GM13977 (cell line): ENCODE measurements at places on chromosomes 2 and 18.

DNA sequence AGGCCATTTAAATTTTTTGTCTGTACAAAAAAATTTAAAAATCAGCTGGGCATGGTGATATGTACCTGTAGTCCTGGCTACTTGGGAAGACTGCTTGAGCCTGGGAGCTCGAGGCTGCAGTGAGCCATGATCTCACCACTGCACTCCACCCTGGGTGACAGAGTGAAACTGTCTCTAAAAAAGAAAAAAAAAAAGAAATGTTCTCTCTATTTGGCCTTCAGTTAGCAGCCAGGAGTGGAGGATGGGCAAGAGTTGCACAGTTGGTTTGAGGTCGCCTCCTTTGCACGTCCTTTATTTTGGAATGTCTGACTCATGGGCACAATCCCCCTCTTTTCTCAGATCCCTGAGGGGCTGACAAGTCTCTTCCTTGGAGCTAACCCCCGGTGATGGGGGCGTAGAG, 26.3 kb downstream of the ITM2C start:
- no peak for DNase-seq

- DNase-seq = no peak
These were observed 179.7 kb downstream of the ANAPC1 start for GRCh38 chr2:111704246-111704645.

DNA sequence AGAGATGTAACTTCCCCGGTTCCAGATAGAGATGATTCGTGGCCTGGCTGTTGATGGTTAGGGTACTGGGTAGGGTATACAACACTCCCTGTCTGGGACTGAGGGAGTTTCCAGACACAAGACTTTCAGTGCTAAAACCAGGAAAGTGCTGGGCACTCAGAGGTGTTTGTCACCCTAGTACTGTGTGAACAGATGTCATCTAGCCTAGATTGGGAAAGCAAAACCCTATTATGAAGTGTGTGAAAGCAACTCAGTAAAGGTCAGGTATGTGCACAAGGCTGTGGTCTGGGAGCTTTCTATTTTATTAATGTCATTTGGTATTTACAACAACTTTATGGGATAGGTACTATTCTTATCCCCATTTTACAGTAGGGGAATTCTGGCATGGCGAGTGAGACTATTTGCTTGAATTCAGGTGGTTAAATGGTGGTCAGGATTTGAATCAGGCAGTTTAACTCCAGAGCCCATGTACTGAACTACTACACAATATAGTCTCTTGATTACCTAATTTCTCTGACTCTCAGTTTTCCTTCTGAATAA, 2.6 kb downstream of the BZW1 start:
- peak; percentile 34 for DNase-seq

DNA sequence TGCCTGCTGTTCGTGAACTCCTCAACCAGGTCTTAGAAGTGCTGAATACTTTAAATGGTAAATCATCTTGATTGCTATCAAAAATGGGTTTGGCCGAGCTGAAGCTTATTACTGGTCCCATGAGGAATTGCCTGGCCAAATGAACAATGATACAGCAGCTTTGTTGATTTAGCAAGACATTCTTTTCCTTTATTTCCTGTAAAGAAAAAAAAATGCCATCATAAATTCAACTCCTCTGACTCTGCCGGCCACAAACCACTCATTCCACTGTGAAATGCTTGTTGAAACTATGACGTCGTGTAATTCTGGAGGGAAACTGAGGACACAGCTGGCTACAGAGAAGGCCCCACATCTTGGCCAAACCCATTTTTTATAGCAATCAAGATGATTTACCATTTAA, 74.2 kb upstream of the ID2 start:
- DNase-seq = no peak

GRCh38 chr2:8304821-8305766, 376.8 kb upstream of the ID2 start:
- DNase-seq = no peak

GRCh38 chr2:87401726-87402345, 346.1 kb upstream of the PLGLB2 start:
- no peak for DNase-seq

DNA sequence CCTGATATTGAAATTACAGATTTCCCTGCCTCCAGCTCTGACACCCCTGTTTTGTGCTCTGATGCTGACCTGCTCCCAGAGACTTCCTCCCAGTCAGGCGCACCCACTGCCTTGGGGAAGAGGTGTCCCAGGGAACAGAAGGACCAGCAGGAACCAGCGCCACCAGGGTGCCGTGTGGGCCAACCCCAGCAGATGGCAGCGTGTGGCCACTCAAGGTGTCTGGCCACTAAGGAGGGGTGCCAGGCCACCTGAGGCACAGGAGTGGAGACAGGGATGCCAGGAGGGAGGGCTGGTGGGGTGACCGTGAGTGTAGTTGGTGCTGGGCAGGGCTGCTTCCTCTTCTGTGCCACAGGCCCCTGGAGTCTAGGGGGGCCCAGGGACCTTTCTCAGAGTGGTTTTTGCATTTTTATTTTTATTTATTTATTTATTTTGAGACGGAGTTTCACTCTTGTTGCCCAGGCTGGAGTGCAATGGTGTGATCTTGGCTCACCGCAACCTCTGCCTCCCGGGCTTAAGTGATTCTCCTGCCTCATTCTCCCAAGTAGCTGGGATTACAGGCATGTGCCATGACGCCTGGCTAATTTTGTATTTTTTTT, 56.0 kb downstream of the TEX44 start:
- peak; percentile 73 for DNase-seq

GRCh38 chr2:241373446-241373845, 17.4 kb downstream of the FARP2 start:
- DNase-seq = no peak

GRCh38 chr2:144508172-144508851, 11.6 kb downstream of the ZEB2 start:
- no peak for DNase-seq

DNA sequence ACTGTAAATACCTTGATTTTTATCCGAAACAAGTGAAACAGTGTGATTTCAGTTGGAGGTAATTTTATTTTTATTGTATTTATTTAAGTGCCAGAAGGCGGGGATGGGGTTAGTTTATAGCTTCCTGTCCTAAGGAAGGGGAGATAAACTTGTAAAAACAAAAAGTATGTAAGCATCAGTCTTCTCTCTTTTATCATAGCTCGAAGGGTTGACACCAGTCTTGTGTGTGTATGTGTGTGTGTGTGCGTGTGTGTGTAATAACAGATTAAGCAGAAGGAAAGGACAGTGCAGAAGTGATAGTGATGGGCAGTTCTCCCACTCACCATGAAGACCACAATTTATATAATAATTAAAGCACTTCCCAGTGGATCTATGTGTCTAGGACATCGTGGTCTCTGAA, 793.3 kb downstream of the PLCL1 start:
- DNase-seq = no peak

DNA sequence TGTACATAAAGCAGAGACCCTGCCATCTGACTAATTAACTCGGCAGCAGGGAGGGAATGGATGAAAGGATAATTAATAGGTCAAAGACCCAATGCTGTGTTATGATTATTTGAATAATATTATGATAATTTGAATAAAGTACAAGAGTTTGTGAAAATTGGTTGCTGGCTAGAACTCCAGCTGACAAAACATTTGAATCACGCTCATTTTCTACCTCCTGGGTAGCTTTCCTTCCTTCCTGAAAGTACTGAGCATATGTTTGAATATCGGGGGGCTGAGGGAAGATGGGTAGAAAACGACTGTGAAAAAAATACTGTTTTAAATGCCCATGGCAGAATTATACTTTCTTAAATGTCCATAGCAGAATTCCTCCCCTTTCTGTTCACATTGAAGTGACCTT, 243.6 kb upstream of the RBMS1 start:
- DNase-seq = no peak

DNA sequence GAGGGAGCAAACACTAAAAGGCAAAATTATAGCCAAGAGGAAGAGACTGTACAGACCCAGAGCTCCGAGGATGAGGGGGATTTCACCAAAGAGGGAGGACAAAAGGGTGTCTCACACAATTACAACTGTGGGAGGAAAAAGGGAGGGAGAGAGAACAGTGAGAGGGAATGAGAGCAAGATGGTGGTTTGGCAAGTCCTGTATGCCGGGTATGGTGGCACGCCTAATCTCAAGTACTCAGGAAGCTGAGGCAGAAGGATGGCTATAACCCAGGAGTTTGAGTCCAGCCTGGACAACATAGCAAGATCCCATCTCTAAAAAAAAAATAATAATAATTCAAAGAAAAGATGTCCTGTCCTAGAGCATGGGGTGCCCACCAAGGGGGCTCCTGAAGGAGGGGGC, 34.3 kb downstream of the NPC1 start:
- DNase-seq = no peak

GRCh38 chr2:235582081-235582686, 88.3 kb downstream of the AGAP1 start:
- DNase-seq = no peak

GRCh38 chr18:75066021-75066880, 142.7 kb downstream of the PTGR3 start:
- no peak for DNase-seq

GRCh38 chr2:48397846-48398245, 132.1 kb upstream of the STON1 start:
- no peak for DNase-seq

- DNase-seq = no peak
These were observed 522.0 kb upstream of the FAM98A start for GRCh38 chr2:34121076-34121475.

DNA sequence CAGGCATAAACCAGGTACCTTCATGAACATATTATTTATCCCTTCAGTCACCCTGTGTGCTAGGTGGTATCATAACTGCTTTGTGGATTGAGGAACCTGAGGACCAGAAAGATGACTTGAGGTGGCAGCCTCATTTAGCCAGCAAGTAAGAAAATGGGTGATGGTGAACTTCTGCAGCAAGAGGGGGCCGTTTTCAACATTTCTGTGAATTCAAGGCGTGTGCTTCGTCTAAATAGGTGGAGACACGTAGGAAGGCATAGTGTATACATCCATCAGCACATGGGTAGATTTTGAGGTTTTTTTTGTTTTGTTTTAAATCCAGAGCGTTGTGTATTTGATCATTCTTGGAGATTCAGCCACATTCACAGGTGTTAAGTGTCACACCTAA, 118.7 kb downstream of the SPTBN1 start:
- DNase-seq = no peak

- no peak for DNase-seq
These were observed 3.7 kb upstream of the DIPK1C start for GRCh38 chr18:74460825-74461224.

DNA sequence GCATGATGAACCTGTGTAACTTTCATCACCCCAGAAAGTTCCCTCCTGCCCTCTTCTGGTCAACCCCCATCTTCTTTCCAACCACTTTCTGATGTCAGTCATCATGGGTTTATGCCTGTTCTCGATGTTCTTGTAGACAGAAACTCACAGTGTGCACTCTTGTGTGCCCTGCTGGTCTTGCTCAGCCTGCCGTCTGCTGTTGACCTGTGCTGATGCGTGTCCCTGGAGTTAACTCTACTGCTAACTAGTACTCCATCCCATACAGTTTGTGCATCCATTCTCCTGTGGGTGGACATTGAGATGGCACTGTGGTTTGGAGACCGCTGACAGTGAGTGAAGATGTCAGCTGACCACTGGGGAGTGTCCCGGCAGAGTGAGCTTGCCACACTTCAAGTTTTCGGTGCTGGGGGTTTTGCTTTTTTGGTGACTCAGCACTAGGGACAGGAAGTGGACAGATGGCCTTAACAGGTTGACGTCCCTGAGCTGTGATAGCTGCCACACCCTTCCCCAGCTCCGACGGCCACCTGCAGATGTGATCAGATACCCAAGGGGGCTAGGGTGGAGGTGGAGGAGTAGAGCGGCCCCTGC, 14.8 kb downstream of the KLHL29 start:
- peak; percentile 58 for DNase-seq

DNA sequence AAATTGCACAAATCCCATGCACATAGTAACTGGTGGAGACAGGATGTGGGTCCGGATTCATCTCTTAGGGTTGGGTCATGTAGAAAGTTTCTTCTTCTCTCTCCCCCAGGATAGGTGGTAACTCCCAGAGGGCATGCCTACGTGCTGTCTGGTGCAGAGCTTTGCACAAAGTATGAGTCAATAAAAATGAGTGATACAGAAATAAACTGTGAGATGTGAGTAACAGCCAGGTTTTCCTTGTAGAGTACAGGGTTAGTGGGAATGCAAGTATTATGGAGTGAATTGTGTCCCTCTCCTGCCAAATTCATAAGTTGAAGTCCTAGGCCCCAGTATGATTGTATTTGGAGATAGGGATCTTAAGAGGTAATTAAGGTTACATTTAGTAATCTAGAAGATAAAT, 289.4 kb downstream of the ALK start:
- no peak for DNase-seq

DNA sequence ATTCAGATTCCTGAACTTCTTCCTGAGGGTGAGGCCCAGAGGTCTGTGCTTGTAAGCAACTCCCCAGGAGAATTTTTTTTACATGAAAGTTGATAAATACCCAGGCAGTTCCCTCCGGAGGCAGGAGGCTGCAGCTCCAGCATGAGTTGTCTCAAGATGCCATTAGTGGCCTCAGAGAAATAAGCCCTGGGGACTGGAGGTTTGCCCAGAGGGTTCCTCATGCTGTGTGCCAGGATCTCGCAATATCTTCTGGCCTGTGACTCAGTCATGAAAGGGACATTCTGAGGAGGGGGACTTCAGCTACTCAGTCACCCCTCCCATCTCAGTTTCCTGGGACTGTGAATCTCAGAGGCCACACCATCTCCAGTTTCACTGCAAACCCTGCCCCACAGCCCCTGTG, 49.9 kb downstream of the LYPD1 start:
- no peak for DNase-seq

GRCh38 chr2:38213619-38214167, 137.7 kb upstream of the CYP1B1 start:
- no peak for DNase-seq

DNA sequence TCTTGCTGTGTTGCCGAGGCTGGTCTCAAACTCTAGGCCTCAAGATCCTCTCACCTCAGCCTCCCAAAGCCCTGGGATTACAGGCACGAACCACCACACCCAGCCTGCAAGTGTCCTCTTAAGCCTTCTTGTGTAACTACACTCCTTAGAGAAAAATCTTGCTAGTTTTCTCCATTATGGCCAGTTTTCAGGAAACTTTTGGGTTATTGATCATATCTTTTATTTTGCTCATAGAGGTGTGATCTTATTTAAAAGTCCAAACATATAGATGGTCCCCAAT, 2.4 kb downstream of the SOCS6 start:
- DNase-seq = no peak

DNA sequence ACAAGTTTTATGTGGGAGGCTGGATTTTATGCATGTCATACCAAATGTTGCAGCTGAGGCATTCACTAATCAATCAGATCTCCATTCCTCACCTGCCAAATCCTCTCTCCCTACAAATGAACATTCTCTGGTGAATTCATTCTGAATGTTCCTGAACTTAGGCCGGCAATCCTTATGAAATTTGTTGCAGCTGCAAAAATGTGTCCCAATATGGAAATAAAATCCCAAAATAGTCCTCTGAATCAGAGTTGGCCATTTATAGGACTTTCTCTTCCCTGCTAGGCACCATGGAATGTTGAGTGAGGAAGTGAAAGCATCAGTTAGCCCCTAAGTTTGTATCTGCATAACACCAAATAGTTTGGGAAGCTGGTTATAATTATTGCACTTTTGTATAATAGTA, 25.6 kb downstream of the GCA start:
- DNase-seq = no peak

- no peak for DNase-seq
These were observed 258.8 kb upstream of the NRXN1 start for GRCh38 chr2:51290725-51291124.

- DNase-seq = no peak
These were observed 116.0 kb downstream of the EN1 start for GRCh38 chr2:118731413-118731812.
